ENCODE measurements at places on chromosomes 16 and 17.

DNA sequence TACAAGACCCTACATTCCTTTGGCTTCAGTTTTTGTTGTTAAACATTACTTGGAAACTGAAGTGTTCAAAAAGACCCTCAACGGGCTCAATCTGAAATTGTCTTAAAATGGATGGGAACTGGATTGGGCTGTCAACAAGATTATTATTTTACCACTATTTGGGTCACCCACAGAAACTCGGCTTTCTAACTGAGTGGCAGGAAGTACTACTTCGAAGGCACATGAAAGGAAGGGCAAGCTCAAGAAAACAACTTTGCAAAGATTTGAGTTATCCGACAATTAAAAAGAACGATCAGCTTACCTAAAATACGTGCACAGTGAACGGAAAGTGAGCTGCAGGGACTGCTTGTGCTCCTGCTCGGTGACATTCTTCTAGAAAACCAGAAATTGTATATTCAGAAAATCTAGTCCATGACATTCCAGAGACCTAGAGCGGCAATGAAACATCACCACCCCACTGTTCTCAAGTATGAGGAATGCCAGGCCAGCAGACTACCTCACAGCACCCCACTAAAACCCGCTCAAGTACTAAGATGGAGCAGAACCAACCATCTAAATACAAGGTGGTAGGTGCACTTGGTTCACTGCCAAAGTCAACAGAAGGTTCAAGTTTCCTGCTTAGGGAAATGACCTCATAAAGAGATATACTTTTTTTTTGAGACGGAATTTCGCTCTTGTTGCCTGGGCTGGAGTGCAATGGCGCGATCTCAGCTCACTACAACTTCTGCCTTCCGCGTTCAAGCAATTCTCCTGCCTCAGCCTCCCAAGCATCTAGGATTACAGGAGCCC lies 60.5 kb downstream of the ZZEF1 start:
- DNase-seq = peak; percentile 23

DNA sequence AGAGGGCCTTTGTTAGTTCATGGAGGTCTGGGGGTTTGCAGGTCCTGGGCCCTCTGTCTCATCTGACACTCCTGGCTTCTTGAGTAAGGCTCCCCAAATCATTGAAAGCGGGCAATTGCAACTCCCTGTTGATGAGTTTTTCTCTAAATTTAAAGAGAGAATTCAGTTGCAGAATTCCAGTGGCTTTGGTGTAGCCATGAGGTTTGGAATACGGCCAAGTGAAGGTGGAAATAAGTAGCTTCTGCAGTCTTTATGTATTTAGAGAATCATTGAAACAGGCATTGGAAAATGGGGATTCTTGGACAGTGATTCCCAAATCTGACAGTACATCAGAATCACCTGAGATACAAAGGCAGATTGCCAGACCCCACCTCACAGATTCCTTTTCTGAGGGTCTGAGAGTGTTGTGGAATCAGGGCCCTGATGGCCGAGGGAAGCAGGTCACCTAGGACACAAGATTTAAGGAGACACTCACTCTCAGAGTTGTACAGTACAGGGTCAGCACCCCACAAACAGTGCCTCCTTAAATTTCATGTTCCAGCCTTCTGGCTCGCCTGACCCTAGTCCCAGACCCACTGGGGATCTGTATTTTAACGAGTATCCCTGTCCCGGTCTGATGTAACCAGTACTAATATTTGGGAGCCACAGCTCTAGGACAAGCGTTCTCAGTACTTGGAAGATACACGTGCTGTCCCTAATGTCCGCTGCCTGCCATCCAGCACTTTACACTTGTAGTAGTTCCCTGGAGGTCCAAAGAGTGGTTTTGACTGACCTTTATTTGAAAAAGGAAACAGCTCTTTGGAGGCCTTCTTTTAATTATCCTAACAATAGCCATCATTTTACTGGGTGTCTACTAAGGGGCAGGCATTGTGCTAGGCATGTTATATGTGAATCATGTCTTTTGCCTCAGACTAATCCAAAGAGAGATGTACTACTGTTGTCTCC lies 37.8 kb downstream of the YPEL2 start:
- DNase-seq = no peak

DNA sequence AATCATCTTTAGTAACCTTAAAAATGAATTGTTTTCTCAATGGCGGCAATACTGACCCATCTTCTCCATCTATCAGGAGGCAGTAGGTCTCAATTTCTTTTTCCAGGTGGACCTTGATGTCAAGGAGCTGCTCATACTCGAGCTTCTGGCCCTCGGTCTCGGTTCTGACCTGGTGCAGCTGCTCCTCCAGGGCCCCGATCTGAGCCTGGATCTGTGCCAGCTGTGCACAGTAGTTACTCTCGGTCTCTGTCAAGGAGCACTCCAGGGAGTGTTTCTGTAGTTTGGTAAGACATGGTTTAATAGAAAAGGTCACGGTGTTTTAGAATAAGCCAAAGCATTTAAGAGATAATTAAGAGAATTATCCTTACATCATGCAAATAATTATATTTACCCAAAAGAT lies 4.9 kb downstream of the KRT27 start:
- DNase-seq = no peak

GRCh38 chr17:2063261-2064146 lies 8.6 kb downstream of the HIC1 start:
- no peak for DNase-seq

DNA sequence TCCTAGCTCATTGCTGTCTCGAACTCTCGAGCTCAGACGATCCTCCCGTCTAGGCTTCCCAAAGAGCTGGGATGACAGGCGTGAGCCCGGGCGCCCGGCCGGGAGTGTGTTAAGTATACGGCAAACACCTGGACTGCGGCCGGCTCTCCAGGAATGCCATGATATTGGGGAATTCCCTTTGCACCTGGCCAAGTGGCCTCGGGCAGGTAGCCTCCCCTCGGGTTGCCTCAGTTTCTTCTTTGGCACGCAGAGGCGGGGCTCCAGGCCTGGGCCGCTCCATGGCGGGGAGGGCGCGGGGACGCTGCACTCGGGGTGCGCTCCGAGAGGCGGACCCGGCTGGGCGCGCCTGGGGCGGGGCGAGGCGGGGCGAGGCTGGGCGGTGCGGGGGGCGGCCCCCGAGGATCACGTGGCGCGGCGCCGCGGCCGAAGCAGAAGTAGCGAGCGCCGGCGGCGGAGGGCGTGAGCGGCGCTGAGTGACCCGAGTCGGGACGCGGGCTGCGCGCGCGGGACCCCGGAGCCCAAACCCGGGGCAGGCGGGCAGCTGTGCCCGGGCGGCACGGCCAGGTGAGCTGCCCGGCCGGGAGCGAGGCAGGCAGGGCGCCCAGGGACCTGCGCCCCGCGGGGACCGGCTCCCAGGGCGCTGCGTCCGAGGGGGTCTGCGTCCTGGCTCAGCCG lies at the start of gene PLCG2:
Gene PLCG2, plus strand, starts transcription at position 431 of the 675 bp plus-strand sequence. CDS start 6,699 bp downstream, outside the sequence.
- DNase-seq = peak; percentile 73

GRCh38 chr17:41367426-41368075 lies 2.1 kb downstream of the KRT33B start:
- no peak for DNase-seq

DNA sequence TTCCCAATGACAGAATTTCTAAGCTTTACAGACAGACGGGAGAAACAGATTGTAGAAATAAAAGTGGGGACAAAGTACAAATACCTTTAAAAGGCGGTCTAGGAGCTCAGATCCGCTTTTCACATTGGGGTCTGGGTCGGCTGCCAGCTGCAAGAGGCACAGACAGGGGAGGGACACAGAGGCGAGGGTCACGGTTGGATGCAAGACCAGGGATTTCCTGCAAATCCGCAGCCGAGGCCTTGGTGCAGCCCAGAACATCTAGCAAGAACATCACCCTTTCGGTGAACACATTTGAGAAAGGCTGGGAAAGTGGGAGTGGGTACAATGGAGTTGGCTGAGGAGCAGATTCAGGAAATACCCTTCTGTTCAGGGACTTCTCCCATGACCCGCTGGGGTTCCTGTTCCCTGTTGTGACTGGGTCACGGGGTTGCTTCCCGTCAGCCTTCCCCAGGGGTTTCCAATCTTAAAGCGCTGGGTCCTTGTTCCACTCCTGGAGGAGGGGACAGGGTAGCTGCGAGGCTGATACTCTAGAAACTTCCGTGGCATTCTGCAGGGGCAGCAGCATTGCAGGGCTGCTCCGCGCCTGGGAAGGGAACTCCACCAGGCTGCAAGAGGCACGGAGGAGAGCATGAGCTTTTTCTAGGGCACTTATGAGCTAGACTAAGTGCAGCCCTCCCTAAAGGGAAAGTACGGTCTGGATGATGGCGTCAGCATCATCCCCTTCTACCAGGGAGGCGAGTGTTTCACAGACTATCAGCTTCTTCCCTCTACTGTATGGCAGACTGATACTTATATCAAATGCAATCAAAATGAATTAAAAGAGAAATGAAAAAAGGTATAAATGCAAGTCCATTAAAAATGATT lies 16.0 kb downstream of the VAC14 start:
- DNase-seq = no peak

DNA sequence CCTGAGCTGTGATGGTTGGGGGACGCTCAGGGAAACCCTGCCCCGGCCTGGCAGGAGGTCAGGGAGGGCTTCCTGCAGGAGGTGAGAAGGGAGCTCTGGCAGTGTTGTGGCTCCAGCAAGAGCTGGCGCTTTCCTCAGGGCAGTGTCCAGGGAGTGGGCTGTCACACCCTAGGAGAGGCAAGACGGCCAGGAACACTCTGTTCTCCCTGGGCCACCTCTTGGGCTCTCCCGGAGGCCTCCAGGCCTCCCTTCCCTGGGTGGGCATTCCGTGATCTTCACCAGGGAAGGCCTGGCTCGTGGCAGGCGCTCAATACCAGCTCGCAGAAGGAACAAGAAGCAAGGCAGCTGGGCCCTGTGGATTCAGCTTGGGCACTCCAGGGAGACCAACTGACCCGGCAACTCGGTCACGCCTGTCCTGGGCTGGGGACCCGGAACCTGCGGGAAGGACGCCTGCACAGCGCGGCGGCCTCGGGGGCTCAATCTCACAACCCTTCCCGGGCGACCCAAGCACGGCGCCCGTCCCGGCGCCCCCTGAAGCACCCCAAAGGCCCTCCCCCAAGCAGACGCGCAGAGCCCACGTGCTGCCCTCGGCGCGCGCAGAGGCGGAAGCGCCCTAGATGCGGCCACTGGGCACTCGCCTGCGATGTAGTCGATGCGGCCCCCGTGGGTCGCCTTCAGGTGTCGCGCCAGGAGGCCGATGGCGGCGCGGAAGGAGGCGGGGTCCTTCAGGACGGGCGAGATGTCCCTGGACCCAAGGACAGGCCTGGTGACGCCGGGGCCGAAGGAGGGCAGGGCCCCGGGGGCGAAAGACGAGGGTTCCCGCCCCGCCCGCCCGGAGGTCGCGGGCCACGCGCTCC lies 588 bp downstream of the APRT start:
- DNase-seq = peak; percentile 65

DNA sequence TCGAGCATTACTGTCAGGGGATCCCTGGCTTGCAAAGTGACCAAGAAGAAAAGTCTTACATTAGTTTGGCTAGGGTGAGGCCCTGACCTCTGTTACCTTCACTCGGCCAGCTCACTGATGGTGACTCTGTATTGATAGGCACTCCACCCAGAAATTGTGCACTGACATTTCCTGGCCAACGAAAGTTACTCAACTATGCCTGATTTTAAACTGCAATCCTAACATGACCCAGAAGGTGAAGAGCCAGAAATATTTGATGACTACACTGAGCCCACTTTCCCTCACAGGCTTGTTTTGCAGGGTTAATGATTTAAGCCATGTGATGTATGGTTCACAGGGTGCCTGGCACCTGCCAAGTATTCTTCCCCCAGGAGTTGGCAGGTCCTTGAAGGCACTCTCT lies 208.2 kb upstream of the MAF start:
- DNase-seq = no peak

GRCh38 chr17:60356940-60357339 lies 35.0 kb downstream of the USP32 start:
- no peak for DNase-seq

- DNase-seq = no peak
These were observed 26.2 kb downstream of the BMERB1 start for GRCh38 chr16:15460601-15461000.

- DNase-seq = no peak
These were observed 34.1 kb downstream of the EEF2K start for GRCh38 chr16:22240023-22240710.

- DNase-seq = no peak
These were observed 11.8 kb downstream of the CTRB1 start for GRCh38 chr16:75230471-75231110.

GRCh38 chr16:14528306-14528705 lies 101.8 kb downstream of the PARN start:
- no peak for DNase-seq

DNA sequence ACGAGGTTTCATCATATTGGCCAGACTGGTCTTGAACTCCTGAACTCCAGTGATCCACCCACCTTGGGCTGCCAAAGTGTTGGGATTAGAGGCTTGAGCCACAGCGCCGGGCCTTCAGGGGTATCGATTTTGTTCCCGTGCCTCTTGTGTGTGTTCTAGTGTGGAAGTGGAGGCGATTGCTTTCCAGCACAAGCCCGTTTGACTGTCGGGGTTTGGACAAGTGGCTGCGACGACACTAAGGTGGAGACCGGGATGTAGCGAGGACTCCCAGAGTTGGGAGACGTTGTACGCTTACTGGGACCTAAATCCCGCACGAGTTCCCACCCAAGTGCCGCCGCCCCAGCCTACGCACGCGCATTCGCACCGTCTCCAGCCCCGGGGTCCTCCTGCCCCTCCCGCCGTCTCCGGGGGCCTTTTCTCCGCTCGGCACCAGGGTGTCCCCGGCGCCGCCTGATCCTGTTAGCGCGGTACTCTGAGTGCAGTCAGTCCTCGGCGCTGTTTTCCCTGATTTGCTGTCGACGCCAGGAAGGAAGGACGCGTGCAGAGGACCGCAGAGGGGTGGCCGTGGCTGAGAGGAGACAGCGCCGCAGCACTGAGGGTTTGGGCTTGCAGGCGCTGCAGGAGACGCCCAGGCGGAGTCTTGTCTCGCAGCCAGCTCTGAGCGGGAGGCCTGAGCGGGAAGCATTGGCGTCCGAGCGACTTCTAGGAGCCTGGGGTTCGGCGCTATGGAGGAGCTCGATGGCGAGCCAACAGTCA lies at the start of gene NUP85:
Gene NUP85, plus strand, starts transcription at position 643 of the 756 bp plus-strand sequence. Its CDS starts 83 bp downstream, at position 726.
- DNase-seq = peak; percentile 90

GRCh38 chr17:19928299-19928698 lies 49.3 kb downstream of the AKAP10 start:
- no peak for DNase-seq

GRCh38 chr16:82643136-82643535 lies 16.4 kb downstream of the CDH13 start:
- DNase-seq = no peak

DNA sequence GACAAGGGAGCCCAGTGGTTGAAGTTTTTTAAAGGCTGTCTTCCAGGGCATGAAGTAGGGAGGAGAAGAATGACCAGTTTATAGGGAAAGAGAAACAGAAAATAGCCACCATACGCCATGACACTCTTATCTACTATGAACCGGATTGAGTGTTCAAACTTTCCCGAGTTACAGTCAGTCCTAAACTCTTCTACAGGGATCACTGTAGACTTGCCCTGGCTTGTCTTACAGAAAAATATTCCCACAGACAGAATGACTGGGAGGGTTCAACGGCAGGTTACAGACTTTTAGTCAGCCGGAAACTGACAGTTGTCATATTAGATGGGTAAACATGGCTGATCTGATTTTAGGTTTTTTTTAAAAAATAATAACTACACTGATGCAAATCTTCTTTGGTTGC lies 662.5 kb upstream of the SOX9 start:
- DNase-seq = no peak

Measured in CD4-positive, alpha-beta T cell treated with Interleukin-4 for 1 hour (primary cell).